Activated naive CD8-positive, alpha-beta T cell treated with anti-CD3 and anti-CD28 coated beads, Interleukin-2, amount 10 ng/mL, durations not matched to agents 7 days and 5 days (primary cell): ENCODE measurements at places on chromosomes 12 and 14. TPM values are rescaled to one million over a fixed set of nuclear protein-coding genes. Genes with fewer than 3 reads are reported as not detected.

OAS3 gene
- total RNA-seq = 221 TPM

CPSF6 gene
- total RNA-seq = 104 TPM

RD3L gene
- not detected for total RNA-seq

AQP5 gene
- total RNA-seq = not detected

SIVA1 gene
- 110 TPM for total RNA-seq

DNA sequence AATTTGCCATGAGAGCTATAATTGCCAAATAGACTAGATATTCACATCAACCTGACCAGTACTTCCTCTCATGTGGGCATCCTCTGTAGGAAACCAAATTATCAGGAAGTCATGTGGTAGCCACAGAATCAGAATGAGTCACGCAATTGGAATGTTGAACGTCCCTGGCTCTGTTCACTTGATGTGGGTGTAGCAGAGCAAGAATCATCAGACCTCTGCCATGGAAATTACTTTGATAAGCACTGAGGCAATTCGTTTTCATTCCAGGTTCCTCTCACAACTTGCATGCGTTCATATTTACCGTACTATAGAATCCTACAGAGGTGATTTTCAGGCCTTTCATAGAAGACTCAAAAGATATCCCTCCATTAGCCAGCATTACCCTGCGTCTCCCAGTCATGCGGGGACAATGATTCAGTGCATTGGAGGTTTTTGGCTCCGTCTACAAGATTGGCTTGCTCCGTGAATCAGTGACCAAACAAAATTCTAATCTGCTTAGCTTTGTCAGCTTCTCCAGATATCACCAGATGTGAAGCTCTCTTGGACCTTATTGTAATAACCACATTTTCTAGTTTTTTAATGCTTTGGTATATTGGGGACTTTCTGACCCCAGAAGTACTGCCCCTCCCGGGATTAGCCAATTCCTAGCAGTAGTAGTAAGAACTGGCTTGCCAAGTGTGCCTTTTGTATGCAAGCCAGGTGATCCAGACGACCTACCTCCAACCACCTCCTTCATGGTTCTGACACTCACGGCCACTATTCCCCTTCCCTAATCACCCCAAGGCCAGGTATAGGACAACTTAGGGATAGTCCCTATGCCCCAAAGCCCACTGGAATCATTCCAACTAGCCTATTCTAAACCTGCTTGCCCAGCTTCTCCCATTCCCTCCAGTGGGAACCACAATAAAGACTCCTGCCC lies 133.4 kb downstream of the KICS2 start:
- H3K36me3 ChIP-seq = no peaks in the 10 kb centered on the region
- no peak for DNase-seq
- peaks cover 16% of the 10 kb centered on the region for H3K27me3 ChIP-seq
- H3K27ac ChIP-seq = peak overlapping the region; percentile 16

- no peaks in the 10 kb centered on the region for H3K36me3 ChIP-seq
- peaks cover 2% of the 10 kb centered on the region for H3K27me3 ChIP-seq
- no peaks in the 10 kb centered on the region for H3K4me1 ChIP-seq
- H3K4me3 ChIP-seq = no peak overlapping the region
- DNase-seq = no peak
These were observed 38.6 kb downstream of the CYP46A1 start for GRCh38 chr14:99722741-99723140.

- DNase-seq = no peak
- H3K4me1 ChIP-seq = no peaks in the 10 kb centered on the region
- no peak overlapping the region for H3K27ac ChIP-seq
These were observed 12.5 kb upstream of the CRADD start for GRCh38 chr12:93664573-93665138.

DNA sequence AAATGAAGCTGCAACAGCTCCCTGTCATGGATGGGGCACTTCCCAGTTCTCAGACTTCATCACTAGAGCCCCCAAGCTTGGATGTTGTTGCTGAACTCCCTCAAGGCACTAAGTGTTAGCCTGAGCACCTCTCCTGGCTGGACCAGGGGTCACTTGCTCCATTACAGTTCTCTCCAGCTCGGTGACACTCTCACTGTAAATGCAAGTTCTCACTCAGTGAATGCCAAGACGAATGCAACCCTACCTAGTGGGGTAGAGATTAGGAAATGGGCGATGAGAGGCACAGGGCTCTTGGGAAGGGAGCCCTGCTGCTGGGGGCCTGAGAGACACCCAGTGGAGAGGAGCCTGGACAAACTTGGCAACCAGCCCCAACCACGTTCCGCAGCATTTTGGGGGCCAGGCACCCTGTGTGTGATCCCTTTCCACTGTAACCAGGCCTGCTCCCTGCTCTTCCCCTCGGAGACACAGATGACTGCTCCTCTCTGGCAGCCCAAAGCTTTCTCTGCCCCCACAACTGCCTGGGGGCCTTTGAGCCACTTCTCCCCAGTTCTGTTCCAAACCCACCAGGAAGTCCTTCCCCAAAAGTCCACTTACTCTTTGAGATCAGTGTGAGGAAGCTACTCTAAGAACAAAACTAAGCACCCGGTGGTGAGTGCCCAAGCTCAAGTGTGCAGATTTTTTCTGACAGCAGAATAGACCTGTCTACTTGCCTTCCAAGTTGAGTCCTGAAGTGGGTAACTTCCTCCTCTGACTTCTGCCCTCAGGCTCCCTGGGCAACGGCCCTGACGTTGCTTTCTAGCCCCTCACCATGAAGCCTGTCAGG lies 8.0 kb upstream of the SELPLG start:
- H3K4me1 ChIP-seq = peaks cover 30% of the 10 kb centered on the region
- no peak overlapping the region for H3K4me3 ChIP-seq
- H3K36me3 ChIP-seq = peaks cover 31% of the 10 kb centered on the region
- H3K27me3 ChIP-seq = no peaks in the 10 kb centered on the region

- peaks cover 60% of the 10 kb centered on the region for H3K27me3 ChIP-seq
- no peaks in the 10 kb centered on the region for H3K4me1 ChIP-seq
- DNase-seq = no peak
- H3K36me3 ChIP-seq = no peaks in the 10 kb centered on the region
- no peak overlapping the region for H3K27ac ChIP-seq
These were observed 1.7 kb upstream of the SMOC1 start for GRCh38 chr14:69877492-69877891.

- no peak for DNase-seq
- no peaks in the 10 kb centered on the region for H3K27me3 ChIP-seq
- peaks cover 4% of the 10 kb centered on the region for H3K36me3 ChIP-seq
- H3K4me1 ChIP-seq = peaks cover 8% of the 10 kb centered on the region
- peak overlapping the region; percentile 63 for H3K27ac ChIP-seq
These were observed 64.2 kb downstream of the LGR5 start for GRCh38 chr12:71503579-71504391.

DNA sequence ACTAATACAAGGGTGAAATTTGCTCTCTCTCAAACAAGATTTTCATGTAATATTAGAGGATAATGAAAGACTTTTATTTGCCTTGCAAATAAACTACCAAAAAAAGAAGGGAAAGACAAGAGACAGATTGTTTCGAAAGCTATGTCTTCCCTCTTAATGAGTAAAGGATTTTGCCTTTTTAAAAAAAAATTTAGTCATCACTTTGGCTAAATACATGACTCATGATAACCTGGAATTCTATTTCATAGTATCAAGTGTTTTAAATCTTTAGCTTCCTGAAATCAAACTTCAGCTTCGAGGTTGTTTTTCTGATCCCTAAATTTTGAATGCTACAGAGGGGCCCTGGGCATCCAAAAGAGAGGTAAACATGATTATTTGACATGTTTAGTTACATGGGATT lies 144.4 kb downstream of the CCDC59 start:
- no peak overlapping the region for H3K27ac ChIP-seq
- no peaks in the 10 kb centered on the region for H3K36me3 ChIP-seq
- DNase-seq = no peak
- H3K4me3 ChIP-seq = no peak overlapping the region
- no peaks in the 10 kb centered on the region for H3K27me3 ChIP-seq

DNA sequence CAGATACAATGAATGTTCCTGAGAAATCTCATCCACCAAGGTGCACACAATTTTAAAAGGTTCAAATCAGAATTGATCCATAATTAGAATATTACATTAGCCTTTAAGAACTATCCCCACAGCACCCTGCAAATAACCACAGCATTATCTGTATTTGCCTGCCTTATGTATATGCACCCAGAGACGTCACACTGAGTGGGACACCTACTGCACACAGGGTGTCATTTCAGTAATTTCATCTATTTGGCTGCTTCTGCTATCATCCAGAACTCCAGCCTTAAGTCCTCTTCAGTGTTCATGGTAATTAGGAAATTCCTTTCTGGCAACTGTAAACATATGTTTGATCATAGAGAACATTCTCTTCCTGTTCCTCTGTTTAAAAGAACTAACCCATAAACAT lies 298.4 kb downstream of the SYT1 start:
- no peak overlapping the region for H3K27ac ChIP-seq
- H3K27me3 ChIP-seq = no peaks in the 10 kb centered on the region
- H3K36me3 ChIP-seq = no peaks in the 10 kb centered on the region

DNA sequence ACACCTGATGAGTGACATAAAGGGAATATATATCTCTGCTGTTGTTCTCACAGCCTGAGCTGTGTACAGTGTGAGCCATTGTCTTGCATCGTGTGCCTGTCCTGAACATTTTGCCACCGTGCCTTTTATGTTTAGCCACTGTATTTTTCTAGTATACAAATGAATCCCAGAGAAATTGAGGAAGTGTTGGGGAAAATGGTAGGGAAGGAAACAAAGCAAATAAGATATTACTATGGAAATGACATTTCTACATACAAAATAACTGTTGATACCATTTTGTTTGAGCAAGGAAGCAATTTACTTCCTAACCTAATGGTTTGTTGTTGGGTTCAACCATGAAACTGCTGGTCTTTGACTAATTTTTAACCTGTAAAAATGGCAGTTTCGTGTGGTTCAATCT lies 5.5 kb downstream of the PSMA6 start:
- H3K36me3 ChIP-seq = peaks cover 17% of the 10 kb centered on the region
- H3K27me3 ChIP-seq = no peaks in the 10 kb centered on the region
- peaks cover 51% of the 10 kb centered on the region for H3K4me1 ChIP-seq
- no peak overlapping the region for H3K27ac ChIP-seq
- H3K4me3 ChIP-seq = no peak overlapping the region
- no peak for DNase-seq

DNA sequence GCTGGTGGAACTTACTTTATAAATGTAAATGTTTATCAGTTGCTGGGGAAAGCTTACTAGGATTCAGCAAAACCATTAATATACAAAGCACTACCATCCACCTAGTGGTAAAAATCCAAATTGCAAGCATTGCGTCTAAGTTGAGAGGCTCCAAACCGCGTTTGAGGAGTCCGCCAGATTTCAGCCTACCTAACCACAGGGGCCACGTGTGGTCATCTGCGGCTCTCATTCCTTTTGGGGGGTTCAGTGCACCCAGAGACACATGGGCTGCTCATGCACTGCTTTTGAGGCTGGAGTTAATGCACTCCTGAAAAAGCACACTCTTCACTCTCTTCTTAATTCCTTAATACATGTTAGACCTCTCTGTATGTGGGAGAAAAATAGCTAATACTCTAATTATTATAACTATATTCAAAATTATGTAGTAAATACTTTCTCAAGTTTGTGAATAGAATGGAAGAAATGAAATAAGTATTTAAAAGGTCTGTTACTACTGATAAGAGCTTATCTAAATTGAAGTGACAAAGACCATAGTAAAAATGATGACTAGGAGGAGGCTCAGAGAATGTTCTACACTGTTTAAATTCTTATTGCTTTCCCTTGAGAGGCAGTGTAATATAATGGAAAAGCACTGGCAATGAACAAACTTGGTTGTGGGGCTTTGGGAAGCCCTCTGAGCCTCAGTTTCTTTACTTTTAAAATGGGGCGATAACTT lies 41.4 kb upstream of the MANSC4 start:
- H3K27ac ChIP-seq = no peak overlapping the region
- peak; percentile 45 for DNase-seq
- peaks cover 14% of the 10 kb centered on the region for H3K4me1 ChIP-seq
- peaks cover 27% of the 10 kb centered on the region for H3K27me3 ChIP-seq

- no peak overlapping the region for H3K27ac ChIP-seq
- no peak for DNase-seq
- H3K36me3 ChIP-seq = peaks cover 9% of the 10 kb centered on the region
- H3K27me3 ChIP-seq = no peaks in the 10 kb centered on the region
- H3K4me1 ChIP-seq = peaks cover 13% of the 10 kb centered on the region
- H3K4me3 ChIP-seq = no peak overlapping the region
These were observed 13.7 kb downstream of the ZBTB1 start for GRCh38 chr14:64518229-64518628.

- H3K27ac ChIP-seq = no peak overlapping the region
- no peaks in the 10 kb centered on the region for H3K27me3 ChIP-seq
- no peak for DNase-seq
These were observed 39.5 kb upstream of the LRIG3 start for GRCh38 chr12:58959639-58960300.

GRCh38 chr14:51850651-51851050 lies 9.8 kb upstream of the GNG2 start:
- no peaks in the 10 kb centered on the region for H3K27me3 ChIP-seq
- DNase-seq = no peak
- no peak overlapping the region for H3K27ac ChIP-seq
- peaks cover 36% of the 10 kb centered on the region for H3K36me3 ChIP-seq
- peaks cover 36% of the 10 kb centered on the region for H3K4me1 ChIP-seq

GRCh38 chr12:70744178-70744577 lies 106.9 kb upstream of the PTPRB start:
- no peak for DNase-seq
- H3K27ac ChIP-seq = no peak overlapping the region
- no peaks in the 10 kb centered on the region for H3K36me3 ChIP-seq
- H3K4me3 ChIP-seq = no peak overlapping the region
- no peaks in the 10 kb centered on the region for H3K4me1 ChIP-seq
